Brain pericyte (primary cell): ENCODE measurements at places on chromosomes 5 and 9.

GRCh38 chr9:22405869-22406659, 40.6 kb upstream of the DMRTA1 start:
- DNase-seq = no peak

DNA sequence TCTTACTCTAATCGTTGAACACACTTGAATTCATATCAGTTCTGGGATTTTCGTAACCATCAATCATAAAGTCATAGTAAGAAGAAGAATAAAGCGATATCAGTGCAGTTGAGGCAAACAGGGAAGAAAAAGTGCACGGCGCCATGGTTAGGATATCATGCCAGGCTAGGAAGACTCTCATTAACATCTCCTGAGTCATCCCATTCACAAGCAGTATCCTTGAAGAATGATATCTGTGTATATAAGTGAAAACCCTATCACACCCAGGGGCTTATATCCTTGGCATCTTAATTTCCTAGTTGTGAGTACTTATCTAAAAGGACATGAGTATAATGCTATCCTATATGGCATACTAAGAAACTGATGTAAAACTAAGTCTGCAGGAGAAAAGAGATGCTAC, 38.6 kb downstream of the NFIB start:
- no peak for DNase-seq

GRCh38 chr5:1911773-1912235, 29.1 kb upstream of the IRX4 start:
- no peak for DNase-seq

- no peak for DNase-seq
These were observed 20.7 kb downstream of the IGIP start for GRCh38 chr5:140146523-140146842.

GRCh38 chr5:177432143-177432838, 5.8 kb downstream of the GRK6 start:
- DNase-seq = no peak

- no peak for DNase-seq
These were observed 44.2 kb downstream of the GSN start for GRCh38 chr9:121312169-121312568.

DNA sequence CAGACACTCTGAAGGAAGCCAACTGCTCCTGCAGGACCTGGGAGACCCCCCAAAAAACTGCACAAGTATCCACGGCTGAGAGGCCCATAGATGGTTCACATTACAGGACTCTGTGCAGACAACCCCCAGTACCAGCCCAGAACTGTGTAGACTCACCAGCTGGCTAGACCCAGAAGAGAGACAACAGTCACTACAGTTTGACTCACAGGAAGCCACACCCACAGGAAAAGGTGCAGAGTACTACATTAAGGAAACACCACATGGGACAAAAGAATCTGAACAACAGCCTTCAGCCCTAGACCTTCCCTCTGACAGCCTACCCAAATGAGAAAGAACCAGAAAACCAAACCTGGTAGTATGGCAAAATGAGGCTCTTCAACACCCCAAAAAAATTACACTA, 281.2 kb upstream of the RGMB start:
- no peak for DNase-seq
